Activated T-helper 1 cell treated with Interleukin-2 at 50 U/mL for 16 hours (primary cell): ENCODE measurements at places on chromosomes 11 and 22.

DNA sequence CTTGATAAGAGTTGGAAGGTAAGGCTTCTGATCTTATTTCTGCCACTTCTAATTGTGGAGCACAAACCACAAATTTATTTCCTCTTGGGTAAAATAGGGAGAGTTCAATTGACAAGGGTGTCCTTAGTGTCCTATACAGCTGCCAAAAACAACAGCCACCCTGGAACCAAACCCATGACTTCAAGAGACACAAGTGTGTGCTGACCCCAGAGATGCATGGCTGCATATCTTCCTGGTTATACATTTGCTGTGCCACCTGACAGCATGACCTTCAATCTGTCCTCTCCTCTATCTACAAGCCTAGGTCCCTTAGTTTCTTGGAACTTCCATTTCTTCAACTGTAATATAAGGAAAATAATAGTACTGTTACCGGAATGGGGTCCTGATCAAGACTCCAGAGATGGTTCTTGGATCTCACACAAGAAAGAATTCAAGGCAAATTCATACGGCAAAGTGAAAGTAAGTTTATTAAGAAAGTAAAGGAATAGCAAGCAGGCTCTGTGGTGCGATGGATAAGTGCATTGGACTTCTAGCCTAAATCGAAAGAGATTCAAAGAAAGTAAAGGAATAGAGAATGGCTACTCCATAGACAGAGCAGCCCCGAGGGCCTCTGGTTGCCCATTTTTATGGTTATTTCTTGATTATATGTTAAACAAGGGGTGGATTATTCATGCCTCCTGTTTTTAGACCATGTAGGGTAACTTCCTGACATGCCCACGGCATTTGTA lies 15.5 kb upstream of the TMEM123 start:
- DNase-seq = no peak

DNA sequence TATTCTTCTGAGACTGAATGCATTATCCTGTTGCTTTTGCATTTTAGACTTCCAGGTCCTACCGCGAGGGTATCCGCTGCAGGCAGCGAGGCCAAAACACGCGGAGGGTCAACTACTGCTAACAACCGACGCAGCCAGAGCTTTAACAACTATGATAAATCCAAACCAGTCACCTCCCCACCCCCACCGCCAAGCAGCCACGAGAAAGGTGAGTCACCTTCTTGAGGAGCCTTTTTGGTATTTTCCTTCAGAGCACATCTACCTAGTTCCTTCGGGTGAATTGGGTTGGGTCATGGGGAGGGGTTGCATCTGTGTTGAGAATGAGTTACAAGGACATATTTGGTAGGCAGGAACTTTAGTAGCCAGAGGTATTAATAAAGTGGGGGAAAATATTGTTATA lies 179.8 kb downstream of the NAV2 start:
- no peak for DNase-seq

GRCh38 chr11:85945788-85946187 lies 90.6 kb downstream of the CCDC83 start:
- DNase-seq = no peak

- no peak for DNase-seq
Measured at GRCh38 chr11:41446566-41446965, 12.9 kb downstream of the LRRC4C start.

GRCh38 chr11:41118521-41118920 lies 340.9 kb downstream of the LRRC4C start:
- DNase-seq = no peak

DNA sequence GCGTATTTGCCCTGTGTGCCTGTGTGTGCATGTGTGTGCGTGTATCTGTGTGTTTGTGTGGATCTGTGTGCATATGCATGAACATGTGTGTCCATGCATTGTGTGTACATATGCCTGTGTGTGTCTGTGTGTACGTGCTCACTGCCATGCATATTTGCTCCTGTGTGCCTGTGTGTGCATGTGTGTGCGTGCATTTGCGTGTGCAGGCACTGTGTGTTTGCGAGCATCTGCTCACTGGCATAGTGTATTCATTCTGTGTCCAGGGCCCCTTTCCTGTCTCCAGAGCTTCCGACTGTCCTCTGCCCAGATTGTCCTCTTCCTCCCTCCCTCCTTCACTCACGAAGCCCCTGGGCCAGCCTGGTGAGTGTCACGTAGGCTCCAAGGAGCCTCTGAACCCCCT lies 5.8 kb downstream of the EMID1 start:
- no peak for DNase-seq
